ENCODE measurements at places on chromosomes 6 and 20. TPM values are rescaled to one million over a fixed set of nuclear protein-coding genes. Genes with fewer than 3 reads are reported as not detected.

Gene GPR31
- not detected for total RNA-seq

Gene OXT
- total RNA-seq, result not detected

Gene LCA5
- 3.6 TPM for total RNA-seq

DNA sequence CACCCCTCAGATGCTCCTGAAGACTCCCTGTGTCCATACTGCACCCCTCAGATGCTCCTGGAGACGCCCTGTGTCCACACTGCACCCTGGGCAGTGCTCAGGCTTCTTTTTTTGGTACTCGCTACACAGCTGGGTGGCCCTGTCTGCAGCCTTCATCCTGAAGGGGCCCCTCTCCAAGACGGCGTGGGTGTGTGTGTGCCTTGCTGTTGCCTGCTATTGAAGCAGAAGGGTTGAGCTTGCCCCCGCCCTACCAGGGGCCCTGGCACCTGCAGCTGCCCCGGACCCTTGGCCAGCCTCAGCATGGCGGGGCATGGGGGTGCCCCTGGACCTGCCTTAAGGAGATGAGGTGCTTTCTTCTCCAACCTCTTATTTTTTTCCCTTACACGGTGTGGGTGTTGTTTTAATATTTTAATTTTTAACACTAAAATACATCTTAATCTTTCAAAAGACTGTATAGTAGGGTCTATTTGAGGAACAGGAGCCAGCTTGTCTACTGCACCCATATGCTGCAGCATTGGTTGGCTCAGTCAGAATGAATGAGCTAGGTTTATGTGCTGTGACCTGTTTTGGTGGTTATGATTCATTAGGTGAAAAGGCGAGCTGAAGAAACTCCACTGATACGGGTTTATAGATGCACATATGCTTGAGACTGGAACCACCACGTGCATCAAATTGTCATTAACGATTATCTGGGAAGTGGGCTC, 135.9 kb downstream of the AGPAT4 start:
- peak; percentile 34 for DNase-seq

GRCh38 chr20:311609-312008, 13.7 kb upstream of the SOX12 start:
- DNase-seq, result no peak
